ENCODE measurements at places on chromosomes 12 and 14. TPM values are rescaled to one million over a fixed set of nuclear protein-coding genes. Genes with fewer than 3 reads are reported as not detected.

The BEST3 gene
- 0.12 TPM for total RNA-seq

The SYCP3 gene
- 0.11 TPM for total RNA-seq

The MORN3 gene
- 0.62 TPM for total RNA-seq

The NRXN3 gene
- 0.62 TPM for total RNA-seq

The BICDL1 gene
- 0.11 TPM for total RNA-seq

The TMPRSS12 gene
- not detected for total RNA-seq

The CMTM5 gene
- 0.50 TPM for total RNA-seq

Measured in uterine smooth muscle cell (primary cell).